ENCODE measurements at places on chromosomes 16 and 17. TPM values are rescaled to one million over a fixed set of nuclear protein-coding genes. Genes with fewer than 3 reads are reported as not detected.
A peak's percentile ranks its signal among the peaks of the same experiment; 100 is the strongest.

Gene CD79B
- total RNA-seq: 1.6 TPM

Gene KRTAP9-7
- not detected for total RNA-seq

Gene CDK5R1
- total RNA-seq: 8.8 TPM

Gene ATP2A1
- total RNA-seq: 8.2 TPM

Gene RDM1
- total RNA-seq: 28.8 TPM

Gene OR1E1
- total RNA-seq: not detected

Gene OTOA
- total RNA-seq: 0.40 TPM

Gene GPR142
- total RNA-seq: not detected

Gene DHRS7C
- not detected for total RNA-seq

DNA sequence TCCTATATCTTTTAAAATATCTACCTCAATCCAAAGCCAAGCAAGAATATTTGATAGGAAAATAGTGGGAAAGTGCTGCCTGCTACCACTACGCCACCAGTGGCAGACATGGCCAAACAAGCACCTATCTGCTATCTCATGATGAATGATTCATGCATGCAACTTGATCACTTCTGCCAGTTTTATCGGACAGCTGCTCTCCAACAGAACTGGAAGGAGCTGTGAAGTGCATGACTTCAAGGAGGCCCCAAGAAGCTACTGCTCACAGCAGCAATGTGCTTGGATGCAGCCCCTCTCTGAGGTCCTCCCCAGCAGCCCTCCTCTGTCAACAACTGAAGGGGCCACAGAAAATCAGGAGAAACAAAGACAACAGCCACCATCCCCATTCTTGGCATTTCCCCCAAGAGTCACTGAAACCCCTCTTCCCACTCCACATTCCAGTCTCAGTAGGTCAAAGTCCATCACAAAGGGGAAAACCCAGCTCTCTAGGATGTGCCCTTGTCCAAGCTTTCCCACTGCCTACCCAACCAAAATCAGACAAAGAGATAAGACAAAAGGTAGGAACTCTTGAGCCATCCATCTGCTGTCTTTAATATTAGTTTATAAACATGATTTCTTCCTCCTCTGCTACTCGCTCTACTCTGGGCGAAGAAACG, 215.3 kb downstream of the C16orf78 start:
- DNase-seq: no peak

DNA sequence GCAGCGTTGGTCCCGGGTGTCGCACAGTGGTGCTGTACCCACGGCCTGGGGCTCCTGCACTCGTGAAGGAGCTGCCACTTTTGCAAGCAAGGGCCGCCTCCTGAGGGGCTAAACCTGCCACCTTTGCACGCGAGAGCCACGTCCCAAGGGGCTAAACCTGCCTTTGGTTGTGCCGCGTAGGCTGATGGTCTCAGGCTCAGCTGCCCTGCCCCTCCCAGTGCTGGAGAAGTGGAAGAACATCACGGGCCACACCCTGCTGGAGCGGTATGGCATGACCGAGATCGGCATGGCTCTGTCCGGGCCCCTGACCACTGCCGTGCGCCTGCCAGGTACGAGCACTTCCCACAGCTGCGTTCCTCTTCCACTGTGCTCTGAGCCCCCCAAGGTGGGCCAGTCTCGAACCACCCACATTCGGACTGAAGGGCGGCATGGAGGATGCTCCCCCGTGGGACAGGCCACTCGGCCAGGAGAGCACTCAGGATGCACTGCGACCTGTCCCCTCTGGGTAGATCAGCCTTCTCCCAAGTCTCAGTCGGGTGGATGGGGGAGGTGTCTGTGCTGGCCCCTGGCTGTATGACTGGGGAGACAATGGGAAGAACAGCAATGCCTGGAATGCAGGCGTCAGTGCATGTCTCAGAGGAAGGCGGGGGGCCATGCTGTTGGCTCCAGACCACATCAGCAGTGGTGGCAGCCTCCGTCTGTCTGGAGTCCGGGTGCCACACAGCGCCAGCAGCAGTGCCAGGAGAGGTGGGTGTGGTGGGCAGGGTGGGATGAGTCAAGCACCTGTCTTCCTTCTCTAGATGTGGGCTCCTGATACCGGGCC, 20.7 kb downstream of the ACSF3 start:
- DNase-seq: peak; percentile 76

- DNase-seq: no peak
Measured at GRCh38 chr17:15744885-15745284, 12.8 kb downstream of the TBC1D26 start.

GRCh38 chr17:49434821-49435670, 20.4 kb upstream of the PHB1 start:
- peak; percentile 62 for DNase-seq

DNA sequence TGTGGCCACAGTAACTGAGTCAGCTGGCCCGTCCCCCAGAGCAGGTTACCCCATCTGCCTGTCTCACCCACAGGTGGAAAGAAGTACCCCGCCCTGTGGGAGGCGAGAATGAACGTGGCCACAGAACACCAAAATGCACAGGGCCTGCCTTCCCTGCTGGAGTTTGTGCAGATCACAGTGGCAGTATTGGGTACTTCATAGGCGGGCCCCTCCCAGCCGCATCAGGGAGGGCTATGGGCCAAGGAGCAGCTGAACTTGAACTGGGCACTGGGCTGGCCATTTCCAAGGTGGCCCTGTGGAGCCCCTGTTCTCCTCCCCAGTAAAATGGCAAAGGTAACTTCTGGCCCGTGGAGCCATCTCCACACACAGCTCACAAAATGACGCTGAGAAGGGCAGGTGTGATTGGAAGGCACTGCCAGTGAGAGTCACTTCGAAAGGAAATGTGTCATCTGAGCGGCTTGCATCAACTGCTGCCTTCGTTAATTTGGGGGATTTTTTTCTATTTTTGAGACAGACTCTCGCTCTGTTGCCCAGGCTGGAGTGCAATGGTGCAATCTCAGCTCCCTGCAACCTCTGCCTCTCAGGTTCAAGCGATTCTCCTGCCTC, 162.9 kb downstream of the ENGASE start:
- DNase-seq: no peak

- DNase-seq: no peak
Measured at GRCh38 chr17:52110923-52111581, 47.5 kb downstream of the CA10 start.

DNA sequence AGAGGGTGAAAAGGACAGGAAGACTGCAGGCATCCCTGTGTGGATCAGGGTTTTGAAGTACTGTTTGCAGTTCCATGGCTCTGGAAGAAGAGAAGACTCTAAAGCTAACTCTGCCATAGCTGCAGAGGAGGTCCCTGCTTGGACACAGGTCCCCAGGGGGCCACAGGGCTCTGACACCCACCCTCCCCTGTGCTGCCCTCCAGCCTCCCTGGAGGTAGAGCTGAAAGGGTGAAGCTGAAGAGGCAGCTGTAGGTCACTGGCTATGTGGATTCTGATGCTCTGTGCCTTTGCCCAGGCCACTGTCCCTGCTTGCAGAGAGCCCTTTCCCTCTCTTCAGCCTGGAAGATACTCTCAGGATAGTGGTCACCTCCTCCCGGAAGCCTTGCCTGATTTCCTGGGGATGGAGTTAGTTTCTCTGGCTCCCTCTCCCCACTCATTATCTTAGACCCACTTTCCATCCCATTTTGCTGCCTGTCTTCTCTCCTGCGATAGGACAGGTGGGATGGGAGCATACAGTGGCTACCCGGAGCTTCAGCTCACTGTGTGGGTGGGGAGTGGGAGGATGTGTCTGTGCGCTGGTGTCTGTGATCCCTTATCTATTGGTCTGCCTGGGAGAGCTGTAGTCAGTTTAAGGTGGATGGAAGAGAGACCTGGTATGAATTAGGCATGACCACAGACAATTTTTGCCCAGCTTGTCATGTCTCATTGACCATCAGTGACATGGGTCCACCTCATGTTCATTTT, 89.8 kb upstream of the TMEM97 start:
- DNase-seq: no peak

DNA sequence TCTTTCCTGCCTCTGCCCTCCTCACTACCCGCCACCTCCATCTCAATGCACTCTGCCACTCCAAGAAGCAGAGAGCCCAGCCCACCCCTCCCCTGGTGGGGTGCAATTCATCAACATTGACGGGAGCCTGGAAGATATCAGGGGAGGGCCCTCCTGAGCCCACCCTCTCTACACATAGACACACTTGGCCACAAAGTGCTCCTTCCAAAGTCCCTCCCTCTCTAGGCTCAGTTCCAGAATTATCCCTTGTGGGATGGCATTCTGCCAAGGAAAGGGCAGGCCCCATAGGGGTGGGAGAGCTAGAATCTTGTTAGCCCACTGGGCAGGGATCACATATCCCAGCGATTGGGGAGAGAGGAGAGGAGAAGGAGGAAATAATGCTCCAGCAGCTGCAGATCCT, 66.2 kb downstream of the TMEM132E start:
- DNase-seq: no peak

GRCh38 chr17:47789611-47790561, 31.7 kb downstream of the OSBPL7 start:
- peak; percentile 87 for DNase-seq

GRCh38 chr17:49603720-49604119, 28.0 kb downstream of the NXPH3 start:
- no peak for DNase-seq

DNA sequence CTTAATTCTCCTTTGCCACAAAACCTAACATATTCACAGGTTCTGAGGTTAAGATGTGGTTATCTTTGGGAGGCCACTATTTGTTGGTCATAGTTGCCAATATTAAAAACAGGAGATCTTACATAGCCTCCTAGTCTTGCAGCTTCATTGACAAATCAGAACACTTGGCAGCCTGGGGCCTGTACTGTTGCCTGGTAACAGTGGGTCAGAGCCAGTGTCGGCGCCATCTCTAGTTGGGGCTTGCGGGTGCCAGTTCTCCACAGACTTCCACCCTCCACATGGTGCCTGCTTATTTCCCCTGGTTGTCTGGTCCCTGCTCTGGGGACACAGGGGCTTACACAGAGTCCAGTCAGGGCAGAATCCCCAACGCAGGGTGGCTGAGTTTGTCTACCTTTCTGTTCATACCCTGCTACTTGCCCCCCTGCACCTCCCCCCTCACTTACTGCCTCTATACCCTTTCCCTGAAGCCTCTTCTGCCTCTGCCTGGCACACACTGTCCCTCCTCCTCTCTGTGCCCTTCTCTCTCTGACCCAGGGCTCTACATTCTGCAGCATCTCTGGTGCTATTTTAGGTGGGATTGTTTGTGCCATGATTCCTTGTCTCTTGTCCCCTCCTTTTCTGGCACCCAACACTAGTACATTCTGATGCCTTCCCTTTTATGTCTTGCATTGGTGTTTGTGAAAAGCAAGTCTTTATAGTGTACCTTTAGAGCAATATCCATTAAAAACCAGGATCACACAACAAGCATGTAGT, 13.4 kb downstream of the EPN2 start:
- no peak for DNase-seq

- no peak for DNase-seq
Measured at GRCh38 chr17:14091367-14091766, 22.1 kb downstream of the COX10 start.

GRCh38 chr17:66689221-66689620, 145.7 kb upstream of the CACNG5 start:
- no peak for DNase-seq

- peak; percentile 72 for DNase-seq
Measured at GRCh38 chr17:11899537-11899942, 97.7 kb downstream of the ZNF18 start.

GRCh38 chr16:55821210-55821609, 11.7 kb downstream of the CES1 start:
- DNase-seq: no peak

DNA sequence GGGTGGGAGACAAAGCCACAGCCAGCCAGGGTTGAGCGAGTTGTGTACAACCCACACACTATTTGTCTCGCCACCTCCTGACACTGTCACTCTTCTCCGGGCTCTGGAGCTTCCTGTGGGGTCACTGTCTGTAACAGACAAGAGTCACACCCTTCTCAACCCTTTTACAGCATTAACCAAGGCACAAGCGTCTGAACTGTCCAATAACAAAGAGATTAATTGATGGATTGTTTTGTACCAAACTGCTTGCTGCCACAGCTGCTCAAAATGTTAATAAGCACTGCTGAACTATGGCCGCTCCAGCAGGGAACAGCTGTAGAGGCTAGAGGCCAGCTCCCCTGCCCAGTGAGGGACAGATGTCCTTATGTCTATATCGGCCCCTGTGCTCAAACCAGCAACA, 25.2 kb upstream of the HYDIN start:
- peak; percentile 11 for DNase-seq

GRCh38 chr17:21029036-21029435, 13.8 kb downstream of the USP22 start:
- no peak for DNase-seq

All from neural progenitor cell (in vitro differentiated cells).